ENCODE measurements at places on chromosomes 12 and 14. TPM values are rescaled to one million over a fixed set of nuclear protein-coding genes. Genes with fewer than 3 reads are reported as not detected.

DNA sequence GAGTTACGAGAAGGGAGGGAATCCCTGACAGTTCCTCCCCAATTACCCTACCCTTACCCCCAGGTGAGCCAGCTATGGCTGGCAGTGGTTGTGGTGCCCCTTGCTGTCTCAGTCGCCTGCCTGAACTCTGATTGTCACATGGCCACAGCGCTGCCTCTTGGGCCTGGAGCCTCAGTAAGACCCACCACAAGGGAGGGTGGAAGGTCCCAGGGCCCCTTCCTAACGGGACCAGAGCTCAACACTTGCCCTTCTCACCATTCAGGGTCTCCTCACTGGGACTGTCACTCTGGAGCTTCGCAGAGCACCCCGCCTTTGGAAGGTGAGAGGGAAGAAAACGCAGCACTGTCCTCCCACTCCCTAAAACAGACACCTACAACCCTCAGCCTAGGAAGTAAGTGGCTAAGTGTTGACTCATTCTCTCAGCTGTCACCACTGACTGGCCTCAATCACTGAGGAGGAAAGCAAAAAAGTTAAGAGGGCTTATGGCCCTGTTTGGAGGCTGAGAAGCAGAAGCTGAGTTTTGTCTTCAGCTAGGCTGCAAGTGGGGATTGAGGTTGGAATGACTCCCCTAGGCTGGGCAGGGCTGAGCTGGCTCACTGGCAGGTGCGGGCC is 1.0 kb downstream of the TMEM253 start:
- peak overlapping the region; percentile 95 for H3K27ac ChIP-seq
- DNase-seq, result no peak
- H3K4me1 ChIP-seq, result peaks cover 40% of the 10 kb centered on the region

GRCh38 chr12:120725151-120725658 is 421 bp upstream of the ACADS start:
- H3K4me3 ChIP-seq, result peak overlapping the region; percentile 81
- H3K27ac ChIP-seq, result peak overlapping the region; percentile 73
- DNase-seq, result no peak

GRCh38 chr14:20438664-20439063 is 2.7 kb upstream of the KLHL33 start:
- no peak overlapping the region for H3K4me3 ChIP-seq
- H3K36me3 ChIP-seq, result no peaks in the 10 kb centered on the region
- no peaks in the 10 kb centered on the region for H3K27me3 ChIP-seq

- H3K27ac ChIP-seq, result no peak overlapping the region
- no peak for DNase-seq
- no peak overlapping the region for H3K4me3 ChIP-seq
- H3K36me3 ChIP-seq, result no peaks in the 10 kb centered on the region
Observed at GRCh38 chr12:6896846-6897435, 7.7 kb upstream of the LRRC23 start.

DNA sequence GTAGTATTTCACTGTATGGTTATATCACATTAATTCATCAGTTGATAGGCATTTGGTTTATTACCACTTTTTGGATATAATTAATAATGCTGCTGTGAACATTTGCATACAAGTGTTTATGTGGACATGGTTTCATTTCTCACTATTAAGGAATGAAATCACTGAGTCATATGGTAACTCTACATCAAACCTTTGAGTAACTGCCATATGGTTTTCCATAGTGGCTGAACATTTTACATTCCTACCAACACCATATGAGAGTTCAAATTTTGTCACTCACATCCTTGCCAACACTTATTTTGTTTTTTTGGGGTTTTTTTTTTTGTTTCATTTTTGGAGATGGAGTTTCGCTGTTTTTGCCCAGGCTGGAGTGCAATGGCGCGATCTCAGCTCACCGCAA is 30.2 kb upstream of the EAPP start:
- H3K27me3 ChIP-seq, result no peaks in the 10 kb centered on the region
- no peak for DNase-seq
- H3K36me3 ChIP-seq, result peaks cover 12% of the 10 kb centered on the region
- no peak overlapping the region for H3K4me3 ChIP-seq

DNA sequence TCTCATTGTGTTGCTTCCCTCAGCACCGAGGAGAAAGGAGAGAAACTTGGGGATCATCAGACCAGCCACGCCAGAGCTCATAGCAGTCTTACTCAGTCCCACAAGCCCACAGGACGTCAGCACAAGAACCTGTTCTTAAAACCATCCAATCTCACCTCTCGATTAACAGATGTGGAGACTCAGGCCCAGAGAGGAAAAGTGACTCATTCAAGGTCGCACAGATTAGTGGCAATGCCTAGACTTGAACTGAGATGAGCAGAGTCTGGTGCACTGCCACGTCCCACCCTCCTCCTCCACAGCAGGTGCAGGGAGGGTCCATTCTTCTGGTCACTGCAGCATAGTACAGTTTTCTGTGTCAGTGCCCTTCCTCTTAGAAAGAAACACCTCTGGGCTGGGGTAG is 154.9 kb upstream of the PZP start:
- no peaks in the 10 kb centered on the region for H3K27me3 ChIP-seq
- H3K4me1 ChIP-seq, result no peaks in the 10 kb centered on the region
- no peak overlapping the region for H3K4me3 ChIP-seq
- no peaks in the 10 kb centered on the region for H3K36me3 ChIP-seq
- H3K27ac ChIP-seq, result no peak overlapping the region
- DNase-seq, result no peak

DNA sequence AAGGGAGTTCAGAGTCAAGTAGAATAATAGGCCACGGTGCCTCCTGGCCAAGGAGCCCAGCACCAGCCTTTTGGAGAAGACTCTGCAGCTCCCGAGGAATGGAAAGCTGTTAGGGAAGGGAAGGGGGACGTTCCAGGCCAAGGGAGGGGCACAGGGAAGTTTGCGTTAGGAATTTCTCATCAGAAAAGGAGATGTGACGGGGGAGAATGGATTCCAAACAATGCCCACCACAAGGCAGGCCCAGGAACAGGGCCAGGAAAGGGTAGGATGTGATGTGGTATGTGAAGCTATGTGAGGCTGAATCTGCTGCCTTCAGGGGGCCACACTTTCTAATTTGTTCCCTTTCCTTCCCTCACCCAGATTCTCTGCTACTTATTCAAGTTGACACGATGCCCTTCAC is 46.0 kb downstream of the DGLUCY start:
- no peak overlapping the region for H3K27ac ChIP-seq
- H3K27me3 ChIP-seq, result no peaks in the 10 kb centered on the region
- H3K36me3 ChIP-seq, result peaks cover 29% of the 10 kb centered on the region
- DNase-seq, result no peak
- H3K4me1 ChIP-seq, result peaks cover 8% of the 10 kb centered on the region

GRCh38 chr12:97630875-97631274 is 168.3 kb downstream of the RMST start:
- H3K4me1 ChIP-seq, result no peaks in the 10 kb centered on the region

GRCh38 chr12:7695566-7696197 is at the start of gene GDF3:
TSS of gene GDF3 (minus strand) at chr12:7695775. CDS start at chr12:7695728, 47 bp downstream.
- no peak for DNase-seq
- no peak within 1 kb of the TSS for H3K27ac ChIP-seq
- no peaks in the 10 kb centered on the region for H3K4me1 ChIP-seq

GRCh38 chr12:45730348-45731189 is 1.1 kb downstream of the ARID2 start:
- no peak for DNase-seq
- H3K27ac ChIP-seq, result peak overlapping the region; percentile 94
- H3K4me3 ChIP-seq, result peak overlapping the region; percentile 55
- peaks cover 4% of the 10 kb centered on the region for H3K36me3 ChIP-seq
- no peaks in the 10 kb centered on the region for H3K27me3 ChIP-seq

IRAK3 gene
- total RNA-seq, result 0.12 TPM

STXBP6 gene
- total RNA-seq, result 0.27 TPM

LUM gene
- 0.69 TPM for total RNA-seq

CPNE6 gene
- total RNA-seq, result not detected

SLC16A7 gene
- total RNA-seq, result 10.0 TPM

PPP4R4 gene
- total RNA-seq, result 5.5 TPM

Measured in HCT116 (cell line).